ENCODE measurements at places on chromosomes 3 and 15. TPM values are rescaled to one million over a fixed set of nuclear protein-coding genes. Genes with fewer than 3 reads are reported as not detected.
A peak's percentile ranks its signal among the peaks of the same experiment; 100 is the strongest.

GRCh38 chr15:50183112-50183794 is 1.3 kb downstream of the SLC27A2 start:
- H3K27ac ChIP-seq: no peak overlapping the region
- no peak for DNase-seq
- H3K27me3 ChIP-seq: peaks cover 66% of the 10 kb centered on the region
- peaks cover 24% of the 10 kb centered on the region for H3K4me1 ChIP-seq

Gene TMEM207
- total RNA-seq: not detected

Gene CCNB2
- total RNA-seq: 99.2 TPM

DNA sequence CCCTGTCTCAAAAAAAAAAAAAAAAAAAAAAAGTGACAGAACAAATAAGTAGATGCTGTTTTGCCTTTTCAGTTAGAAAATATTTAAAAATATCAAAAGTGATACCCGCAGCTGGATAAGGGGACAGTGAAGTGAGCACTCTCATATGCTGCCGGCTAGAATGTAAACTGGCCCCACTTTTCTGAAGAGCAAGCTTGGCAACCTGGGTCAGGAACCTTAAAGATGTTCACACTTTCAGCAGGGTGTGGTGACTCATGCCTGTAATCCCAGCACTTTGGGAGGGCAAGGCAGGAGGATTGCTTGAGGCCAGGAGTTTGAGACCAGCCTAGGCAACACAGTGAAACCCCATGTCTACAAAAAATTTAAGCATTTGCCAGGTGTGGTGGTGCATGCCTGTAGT is 17.4 kb downstream of the FSD2 start:
- H3K36me3 ChIP-seq: peaks cover 2% of the 10 kb centered on the region
- H3K27me3 ChIP-seq: peaks cover 22% of the 10 kb centered on the region
- no peak overlapping the region for H3K27ac ChIP-seq
- H3K4me3 ChIP-seq: no peak overlapping the region
- no peaks in the 10 kb centered on the region for H3K4me1 ChIP-seq
- DNase-seq: no peak

- H3K27me3 ChIP-seq: no peaks in the 10 kb centered on the region
- no peaks in the 10 kb centered on the region for H3K36me3 ChIP-seq
- no peak overlapping the region for H3K4me3 ChIP-seq
These were observed 181.7 kb downstream of the CHST2 start for GRCh38 chr3:143301031-143301901.

DNA sequence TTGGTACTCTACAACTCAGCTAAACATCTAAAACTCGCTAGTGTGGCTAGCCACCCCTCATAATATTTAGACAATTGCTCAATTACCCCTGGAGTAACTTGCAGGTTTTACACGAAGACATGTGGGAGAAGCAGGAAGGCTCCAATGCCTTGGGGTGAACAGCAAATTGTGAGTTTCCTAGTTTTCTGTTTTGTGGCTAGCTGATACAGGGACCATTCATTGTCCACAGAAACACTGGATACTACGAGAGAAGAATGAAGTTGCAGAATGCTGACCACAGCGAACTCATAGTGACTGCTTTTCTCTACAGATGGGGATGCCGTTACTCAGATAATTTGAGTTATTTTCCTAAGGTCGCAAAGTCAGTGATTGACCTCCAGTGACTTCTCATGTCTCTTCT is 212.9 kb downstream of the P3H2 start:
- DNase-seq: no peak
- H3K4me1 ChIP-seq: peaks cover 5% of the 10 kb centered on the region
- H3K27me3 ChIP-seq: no peaks in the 10 kb centered on the region

GRCh38 chr15:70559265-70560239 is 203.8 kb downstream of the UACA start:
- peak overlapping the region; percentile 6 for H3K27ac ChIP-seq
- H3K36me3 ChIP-seq: no peaks in the 10 kb centered on the region
- no peak for DNase-seq
- H3K4me3 ChIP-seq: no peak overlapping the region

Gene FMN1
- 0.09 TPM for total RNA-seq

Gene PAK2
- 96.4 TPM for total RNA-seq

Gene C3orf49
- total RNA-seq: not detected

DNA sequence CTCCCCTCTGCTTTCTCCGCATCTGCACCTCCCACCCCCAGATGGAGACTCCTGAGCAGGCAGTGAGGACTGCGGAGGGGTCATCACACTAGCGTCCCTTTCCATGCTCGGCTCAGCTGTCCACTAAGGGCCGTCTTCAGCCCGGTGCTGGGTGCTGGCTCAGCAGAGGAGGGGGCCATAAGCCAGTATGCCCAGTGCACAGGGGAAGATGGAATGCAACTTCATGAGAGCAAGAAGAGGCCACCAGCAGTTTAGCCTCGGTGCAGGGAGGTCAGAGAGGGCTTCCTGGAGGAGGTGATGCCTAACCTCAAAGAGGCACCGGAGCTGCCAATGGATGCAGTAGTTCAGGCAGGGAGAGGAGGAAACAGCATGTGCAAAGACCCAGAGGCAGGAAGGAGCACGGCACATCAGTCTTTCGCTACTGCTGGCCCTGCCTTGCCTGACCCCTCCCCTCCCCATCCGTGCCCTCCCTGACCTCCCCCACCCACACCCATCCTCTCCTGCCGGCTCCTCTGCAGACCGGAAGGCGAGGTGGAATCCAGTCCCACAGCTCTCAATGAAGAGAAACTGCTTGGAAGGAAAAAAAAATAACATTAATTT is 15.2 kb upstream of the PLXND1 start:
- H3K4me1 ChIP-seq: peaks cover 55% of the 10 kb centered on the region
- H3K27ac ChIP-seq: peak overlapping the region; percentile 88
- no peaks in the 10 kb centered on the region for H3K36me3 ChIP-seq
- no peak for DNase-seq

DNA sequence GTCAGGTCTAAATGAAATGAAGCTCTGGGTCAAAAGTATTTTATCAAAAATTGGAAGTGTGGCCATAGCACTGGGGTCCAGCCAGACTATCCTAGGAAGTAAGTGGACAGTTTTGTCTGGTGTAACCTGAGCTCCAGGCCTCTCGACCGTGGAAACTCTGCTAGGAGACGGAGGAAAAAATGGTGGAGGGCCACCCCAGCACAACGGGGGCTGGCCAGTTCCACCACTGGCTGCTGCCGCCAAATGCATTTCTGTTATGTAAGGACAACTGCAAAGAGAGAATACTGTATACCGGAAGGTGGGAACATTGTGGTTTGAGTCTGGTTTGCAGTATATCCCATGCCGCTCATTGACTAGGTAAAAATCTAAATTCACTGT is 235.7 kb downstream of the GREM1 start:
- no peak for DNase-seq
- peaks cover 20% of the 10 kb centered on the region for H3K4me1 ChIP-seq
- peak overlapping the region; percentile 11 for H3K4me3 ChIP-seq
- H3K27ac ChIP-seq: no peak overlapping the region

Gene CXCR6
- not detected for total RNA-seq

- peak overlapping the region; percentile 81 for H3K27ac ChIP-seq
- peak overlapping the region; percentile 93 for H3K4me3 ChIP-seq
- H3K4me1 ChIP-seq: peaks cover 49% of the 10 kb centered on the region
- H3K27me3 ChIP-seq: peaks cover 23% of the 10 kb centered on the region
- H3K36me3 ChIP-seq: no peaks in the 10 kb centered on the region
- peak; percentile 16 for DNase-seq
These were observed 866 bp downstream of the TNIK start for GRCh38 chr3:171459137-171459941.

Gene HRG
- not detected for total RNA-seq

- peaks cover 25% of the 10 kb centered on the region for H3K4me1 ChIP-seq
- no peak for DNase-seq
- H3K4me3 ChIP-seq: no peak overlapping the region
- no peak overlapping the region for H3K27ac ChIP-seq
- H3K27me3 ChIP-seq: no peaks in the 10 kb centered on the region
These were observed 52.7 kb downstream of the LDHAL6B start for GRCh38 chr15:59259137-59259943.

GRCh38 chr15:68277131-68277602 is 378 bp upstream of the FEM1B start:
- peak overlapping the region; percentile 98 for H3K27ac ChIP-seq
- no peaks in the 10 kb centered on the region for H3K27me3 ChIP-seq
- H3K36me3 ChIP-seq: no peaks in the 10 kb centered on the region
- no peak for DNase-seq
- peak overlapping the region; percentile 96 for H3K4me3 ChIP-seq

Gene EFCAB12
- 4.0 TPM for total RNA-seq

Gene SEC62
- total RNA-seq: 67.9 TPM

- DNase-seq: no peak
- H3K4me1 ChIP-seq: no peaks in the 10 kb centered on the region
- no peaks in the 10 kb centered on the region for H3K36me3 ChIP-seq
- no peak overlapping the region for H3K4me3 ChIP-seq
These were observed 1009.8 kb downstream of the TUSC7 start for GRCh38 chr3:117719316-117719926.

DNA sequence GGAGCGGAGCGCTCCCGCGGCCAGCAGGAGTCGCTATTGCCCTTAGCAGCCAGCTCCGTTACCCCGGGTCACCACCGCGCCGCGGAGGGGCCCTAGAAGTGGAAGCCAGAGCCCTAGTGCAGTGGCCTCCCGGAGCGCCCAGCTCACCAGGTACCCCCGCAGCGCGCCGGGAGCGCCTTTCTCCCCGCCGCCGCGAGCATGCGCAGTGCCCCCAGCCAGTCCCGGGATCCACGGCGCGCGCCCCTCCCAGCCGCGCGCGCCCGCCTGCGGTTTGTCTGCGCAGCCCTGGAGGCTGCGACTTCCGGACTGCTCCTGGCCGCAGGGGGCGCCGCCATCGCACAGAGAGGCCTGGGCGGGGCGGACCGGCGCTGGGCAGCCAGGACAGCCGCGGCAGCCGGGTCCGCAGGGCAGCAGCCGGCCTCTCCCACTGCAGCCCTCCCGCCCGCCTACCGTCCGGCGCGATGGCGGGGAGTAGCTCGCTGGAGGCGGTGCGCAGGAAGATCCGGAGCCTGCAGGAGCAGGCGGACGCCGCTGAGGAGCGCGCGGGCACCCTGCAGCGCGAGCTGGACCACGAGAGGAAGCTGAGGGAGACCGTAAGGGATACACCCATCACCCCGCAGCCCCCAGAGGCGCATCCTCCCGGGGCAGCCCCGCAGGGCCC is 5.7 kb downstream of the TPM1 start:
- peaks cover 55% of the 10 kb centered on the region for H3K27me3 ChIP-seq
- DNase-seq: peak; percentile 92
- no peaks in the 10 kb centered on the region for H3K36me3 ChIP-seq
- peak overlapping the region; percentile 90 for H3K4me3 ChIP-seq

- peak; percentile 50 for DNase-seq
- H3K4me1 ChIP-seq: peaks cover 14% of the 10 kb centered on the region
- H3K4me3 ChIP-seq: no peak overlapping the region
- peaks cover 16% of the 10 kb centered on the region for H3K27me3 ChIP-seq
- H3K27ac ChIP-seq: no peak overlapping the region
These were observed 22.3 kb upstream of the SMCO1 start for GRCh38 chr3:196537319-196537984.

Gene MTHFS
- total RNA-seq: 11.9 TPM

GRCh38 chr15:76299786-76300185 is 11.5 kb downstream of the ETFA start:
- H3K27ac ChIP-seq: no peak overlapping the region
- no peaks in the 10 kb centered on the region for H3K36me3 ChIP-seq
- no peak overlapping the region for H3K4me3 ChIP-seq
- no peak for DNase-seq
- H3K27me3 ChIP-seq: no peaks in the 10 kb centered on the region

- no peaks in the 10 kb centered on the region for H3K27me3 ChIP-seq
- no peak overlapping the region for H3K27ac ChIP-seq
- no peak for DNase-seq
- peaks cover 14% of the 10 kb centered on the region for H3K36me3 ChIP-seq
These were observed 70.8 kb downstream of the SEC22A start for GRCh38 chr3:123272547-123272946.

Gene GPR15
- total RNA-seq: not detected

Gene ONECUT1
- total RNA-seq: 36.5 TPM

DNA sequence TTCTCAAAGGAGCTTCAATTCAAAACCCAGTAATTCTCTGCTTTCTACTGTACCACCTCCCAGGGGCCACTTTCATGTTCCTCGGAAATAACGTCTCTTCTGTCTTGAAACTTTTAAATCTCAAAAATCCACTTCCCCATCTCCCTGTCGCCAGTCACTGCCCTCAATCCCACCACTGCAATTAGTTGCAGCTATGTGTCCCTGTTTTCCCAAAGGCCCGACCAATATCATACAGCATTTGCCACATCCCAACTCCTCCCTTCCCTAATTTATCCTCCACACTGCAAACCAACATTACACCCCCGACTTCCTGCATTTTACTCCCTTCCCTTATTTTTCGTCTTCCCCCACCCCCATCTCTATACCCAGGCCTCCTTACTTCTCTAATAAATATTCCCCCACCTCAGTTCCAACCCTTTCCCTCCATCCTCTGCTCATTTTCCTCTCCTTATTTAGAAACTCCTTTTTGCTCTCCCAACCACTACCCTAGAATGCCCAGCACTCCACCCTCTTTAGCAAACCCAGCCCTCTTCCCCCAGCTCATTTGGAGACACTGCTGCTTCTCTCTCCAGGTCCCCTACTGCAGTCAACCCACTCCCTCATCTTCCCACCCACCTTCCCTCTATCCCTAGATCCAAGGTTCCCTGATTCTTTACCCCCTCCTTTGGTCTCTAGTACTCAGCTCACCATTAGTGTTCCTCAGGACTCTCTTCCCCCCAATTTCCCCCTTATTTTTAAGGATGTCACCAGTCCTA is 1.1 kb downstream of the NPTN start:
- peaks cover 9% of the 10 kb centered on the region for H3K27me3 ChIP-seq
- peaks cover 48% of the 10 kb centered on the region for H3K4me1 ChIP-seq
- peak overlapping the region; percentile 96 for H3K4me3 ChIP-seq
- DNase-seq: no peak
- H3K36me3 ChIP-seq: no peaks in the 10 kb centered on the region

- no peaks in the 10 kb centered on the region for H3K4me1 ChIP-seq
- H3K27me3 ChIP-seq: no peaks in the 10 kb centered on the region
- no peak for DNase-seq
- H3K36me3 ChIP-seq: no peaks in the 10 kb centered on the region
- H3K27ac ChIP-seq: no peak overlapping the region
These were observed 1595.6 kb downstream of the SI start for GRCh38 chr3:163482695-163483094.

Gene ALG3
- 32.0 TPM for total RNA-seq

DNA sequence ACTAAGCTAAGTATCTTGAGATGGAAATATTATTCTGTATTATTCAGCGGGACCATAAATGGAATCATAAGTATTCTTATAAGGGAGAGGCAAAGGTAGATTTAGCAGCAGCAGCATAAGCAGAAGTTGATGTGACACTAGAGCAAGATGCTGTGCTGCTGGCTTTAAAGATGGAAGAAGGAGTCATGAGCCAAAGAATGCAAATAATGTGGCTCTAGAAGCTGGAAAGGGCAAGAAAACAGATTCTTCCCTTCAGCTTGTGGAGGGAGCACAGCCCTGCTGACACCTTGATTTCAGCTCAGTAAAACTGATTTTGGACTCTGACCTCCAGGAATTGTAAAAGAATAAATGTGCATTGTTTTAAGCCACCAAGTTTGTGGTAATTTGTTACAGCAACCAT is 144.2 kb upstream of the ANKRD28 start:
- H3K36me3 ChIP-seq: peaks cover 6% of the 10 kb centered on the region
- no peaks in the 10 kb centered on the region for H3K27me3 ChIP-seq
- no peak overlapping the region for H3K4me3 ChIP-seq
- no peak for DNase-seq

Data from neural crest cell (in vitro differentiated cells).